NCI-H1417 treated with DMSO at 0.1 percent for 48 hours (cell line): ENCODE measurements at places on chromosomes 12 and 14.

DNA sequence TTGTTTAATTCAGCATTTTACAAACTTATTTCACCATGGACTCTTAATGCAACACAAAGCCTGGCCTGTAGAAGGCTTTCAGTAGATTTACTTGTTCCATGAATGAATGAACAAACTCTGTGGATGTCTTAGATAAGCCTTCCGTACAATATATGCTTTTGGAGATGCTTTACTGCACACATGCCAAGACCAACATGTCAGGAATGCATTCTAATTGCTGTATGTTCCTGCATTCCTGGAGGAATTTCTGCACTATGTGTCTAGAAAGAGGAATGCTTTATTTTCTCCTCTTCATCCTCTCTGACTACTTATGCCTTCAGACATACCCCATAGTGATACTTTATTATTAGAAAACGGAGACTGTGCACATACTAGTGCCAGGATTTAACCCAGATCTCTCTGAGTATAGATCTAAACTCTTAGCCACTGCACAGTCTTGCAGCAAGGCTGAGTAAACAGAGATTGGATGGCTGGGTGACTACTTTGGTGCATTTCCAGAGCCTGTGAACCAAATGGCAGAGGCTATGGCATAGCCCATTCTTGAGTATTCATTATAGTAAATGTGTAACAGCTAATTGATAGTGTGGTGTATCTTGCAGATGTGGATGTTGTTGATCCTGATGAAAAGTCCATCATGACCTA lies 108.2 kb downstream of the SYNE2 start:
- DNase-seq, result no peak

DNA sequence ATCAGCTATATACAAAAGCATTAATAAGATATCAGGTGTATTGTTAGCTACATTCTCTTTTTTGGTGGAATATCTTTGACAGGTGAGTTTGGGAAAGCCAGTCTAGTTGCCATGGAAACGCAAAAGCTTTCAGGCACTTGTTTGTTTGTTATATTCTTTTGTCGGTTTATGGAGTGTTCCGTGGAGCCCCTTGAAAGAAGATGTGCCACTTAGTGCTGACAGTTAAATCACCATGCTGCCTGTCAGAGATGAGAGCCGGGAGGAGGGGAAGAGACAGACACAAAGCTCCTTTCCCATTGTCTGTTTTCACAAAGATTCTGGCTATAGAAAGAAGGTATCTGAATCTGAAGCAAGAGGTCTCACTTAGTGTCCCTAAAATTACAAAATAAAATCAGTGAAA lies 170.8 kb downstream of the SNAPC1 start:
- DNase-seq, result no peak

GRCh38 chr14:61050417-61050816 lies 69.4 kb downstream of the SLC38A6 start:
- DNase-seq, result no peak

- no peak for DNase-seq
Observed at GRCh38 chr14:69741055-69741454, 25.9 kb upstream of the SRSF5 start.

- DNase-seq, result peak; percentile 38
Observed at GRCh38 chr14:105161309-105161708, 7.3 kb downstream of the JAG2 start.

DNA sequence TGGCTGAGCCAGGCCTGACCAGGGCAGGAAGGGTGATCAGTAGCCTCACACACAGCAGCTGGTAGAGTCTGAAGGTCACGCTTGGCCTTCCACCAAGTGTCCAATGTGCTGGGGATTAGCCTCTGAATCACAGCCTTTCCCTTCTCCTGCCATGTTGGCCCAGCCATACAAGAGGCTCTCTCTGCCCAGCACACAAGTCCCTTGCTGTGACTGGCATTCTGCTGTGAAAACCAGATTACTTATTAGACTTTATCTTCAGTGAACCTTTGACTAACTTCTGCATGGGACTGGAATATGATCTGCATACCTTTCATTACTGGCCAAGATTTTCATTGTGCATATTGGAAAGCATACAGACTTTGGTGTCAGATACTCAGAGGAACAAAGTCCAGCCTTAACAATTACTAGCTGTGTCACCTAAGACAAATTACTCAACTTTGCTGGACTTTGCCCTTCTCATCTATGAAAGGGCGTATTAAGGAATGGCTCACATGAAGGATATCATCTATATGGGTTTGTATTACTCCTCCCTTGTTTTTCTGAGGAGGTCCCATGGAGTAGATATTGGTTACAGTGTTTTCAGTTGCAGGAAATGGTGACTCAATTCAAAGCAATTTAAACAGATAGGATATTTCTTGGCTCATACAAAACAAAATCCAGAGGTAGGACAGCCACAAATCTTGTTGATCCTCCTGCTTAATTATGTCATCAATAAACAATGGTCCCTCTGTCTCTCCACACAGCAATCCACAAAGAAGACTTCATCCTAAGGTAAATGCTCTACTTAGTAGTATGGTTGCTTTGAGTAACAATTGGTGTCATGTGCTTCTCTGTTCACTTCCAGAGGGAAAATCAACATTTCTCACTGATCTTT lies 99.6 kb downstream of the DYRK2 start:
- no peak for DNase-seq

GRCh38 chr12:65659681-65660080 lies 164.6 kb upstream of the HMGA2 start:
- DNase-seq, result no peak

GRCh38 chr12:57160040-57160439 lies 12.6 kb upstream of the LRP1-AS start:
- no peak for DNase-seq

DNA sequence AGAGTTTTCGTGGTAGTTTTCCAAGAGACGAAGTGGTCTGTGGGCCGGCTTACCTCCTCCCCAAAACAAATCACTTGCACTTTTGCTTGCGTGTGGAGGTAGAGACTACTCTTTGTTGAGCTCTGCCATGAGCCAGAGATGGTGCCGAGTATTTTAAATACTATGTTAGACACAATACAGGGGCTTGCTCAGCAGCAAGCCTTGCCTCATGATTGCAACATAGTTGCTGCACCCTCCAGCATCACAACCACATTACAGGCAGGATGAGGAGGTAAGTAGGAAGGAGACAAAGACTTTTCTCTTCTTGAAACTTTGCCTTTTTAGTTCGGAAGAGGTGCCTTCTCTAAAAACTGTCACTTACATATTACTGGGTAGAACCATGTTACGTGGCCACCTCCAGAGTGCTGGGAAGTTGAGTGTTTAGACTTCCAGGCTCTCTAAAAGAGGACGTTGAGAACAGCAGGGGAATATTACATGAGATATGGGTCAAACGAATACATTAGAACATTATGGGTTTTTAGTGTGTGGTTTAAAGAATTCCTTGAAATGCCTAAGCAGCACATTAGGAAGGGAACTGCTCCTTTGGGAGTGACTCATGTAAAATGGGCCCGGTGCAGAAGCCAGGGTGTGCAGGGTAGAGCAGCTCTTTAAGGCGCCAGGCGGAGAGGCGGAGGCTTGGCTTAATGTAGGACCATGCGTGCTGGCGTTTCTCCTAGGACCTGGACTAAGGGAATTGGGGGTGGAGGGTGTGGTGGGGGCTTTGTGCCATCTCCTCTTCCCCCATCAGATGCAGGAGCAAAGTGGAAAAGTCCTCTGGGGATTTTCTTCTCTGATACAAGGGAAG lies 110.6 kb upstream of the PRMT8 start:
- DNase-seq, result no peak

- DNase-seq, result no peak
Observed at GRCh38 chr12:49015196-49015595, 3.4 kb downstream of the PRKAG1 start.

- DNase-seq, result no peak
Observed at GRCh38 chr14:44204061-44204835, 302.8 kb downstream of the FSCB start.

DNA sequence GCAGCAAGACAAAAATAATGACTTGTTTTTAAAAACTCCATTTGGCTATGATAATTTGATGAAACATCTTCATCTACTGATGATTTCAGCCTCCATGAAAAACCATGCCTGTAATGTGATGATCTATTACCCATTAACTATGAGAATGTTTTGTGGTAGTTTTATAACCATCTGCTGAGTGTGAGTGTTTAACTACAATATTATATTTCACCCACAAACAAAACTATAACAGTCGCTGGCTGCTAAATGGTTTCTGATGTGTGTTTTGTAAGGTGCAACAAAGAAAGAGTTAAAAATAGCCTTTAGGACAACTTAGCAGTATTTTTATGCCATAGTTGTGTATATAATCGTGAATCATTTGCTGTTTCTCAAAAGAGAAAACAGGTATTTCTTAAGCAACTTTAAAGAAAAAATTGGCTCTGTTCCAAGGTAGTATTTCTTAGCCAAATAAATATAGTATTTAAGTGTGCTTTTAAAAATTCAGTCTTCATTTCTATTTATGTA lies 4.9 kb downstream of the PTHLH start:
- DNase-seq, result no peak

GRCh38 chr12:124694250-124694649 lies 126.8 kb upstream of the NCOR2 start:
- no peak for DNase-seq

- DNase-seq, result no peak
Observed at GRCh38 chr12:53816360-53817020, 64.7 kb upstream of the CISTR start.

- no peak for DNase-seq
Observed at GRCh38 chr14:69464829-69465228, 19.7 kb upstream of the PLEKHD1 start.

DNA sequence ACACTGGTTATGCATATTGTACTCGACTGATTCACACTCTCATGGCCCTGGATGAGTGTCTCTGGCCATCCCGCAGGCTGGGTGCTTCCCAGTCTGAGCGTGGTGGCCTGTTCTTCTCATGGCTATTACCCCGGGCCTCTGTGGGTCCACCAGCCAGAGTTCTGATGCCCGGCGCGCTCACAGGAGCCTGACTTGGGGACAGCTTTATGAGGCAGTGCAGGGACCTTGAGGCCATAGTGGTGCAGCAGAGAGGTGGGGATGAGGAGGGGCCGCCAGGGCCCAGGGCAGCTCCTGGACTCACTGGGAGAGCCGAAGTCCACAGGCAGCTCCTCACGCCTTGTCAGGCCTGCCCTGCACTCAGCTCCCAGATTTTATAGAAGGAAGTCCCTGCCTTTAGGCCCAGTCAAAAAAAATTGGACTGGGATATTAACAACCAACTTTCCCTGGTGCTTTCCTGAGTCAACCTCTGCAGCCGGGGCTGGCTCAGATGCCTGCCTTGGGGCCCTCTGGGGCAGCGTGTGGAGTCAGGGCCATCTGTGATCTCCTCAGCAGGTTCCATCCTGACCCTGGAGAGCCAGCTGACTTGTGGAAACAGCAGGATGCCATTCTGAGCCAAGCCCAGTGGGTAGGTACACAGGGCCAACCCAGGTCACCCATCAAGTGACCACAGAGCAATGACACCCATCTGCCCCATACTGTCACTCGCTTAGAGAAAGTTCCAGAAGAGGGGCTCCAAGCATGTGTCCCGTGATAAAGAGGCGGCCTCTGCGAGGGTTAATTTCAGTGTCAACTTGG lies 89.4 kb upstream of the DIO3 start:
- DNase-seq, result no peak

DNA sequence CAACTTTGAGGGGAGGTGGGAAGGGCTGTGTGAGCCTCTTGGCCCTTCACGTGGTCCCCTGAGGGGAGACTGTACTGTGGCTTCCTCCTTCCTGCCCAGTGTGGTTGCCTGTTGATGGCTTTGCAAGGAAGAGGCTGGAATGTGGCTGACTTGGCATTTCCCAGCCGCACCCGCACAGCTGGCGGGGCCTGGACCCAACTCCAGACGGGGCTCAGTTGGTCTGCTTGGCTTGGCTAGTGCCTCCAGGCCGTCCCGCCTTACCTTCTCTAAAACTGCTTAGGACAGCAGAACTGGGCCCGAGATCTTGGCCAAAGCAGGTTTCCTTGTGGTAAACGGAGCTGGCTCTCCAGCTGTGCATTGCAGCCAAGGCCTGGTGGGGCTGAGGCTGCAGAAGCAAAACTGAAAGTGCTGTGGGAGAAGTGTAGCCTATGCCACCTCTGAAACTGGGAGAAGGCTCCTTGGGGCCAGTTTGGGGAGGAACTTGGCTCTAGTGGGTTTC lies 139.5 kb downstream of the SMOC1 start:
- DNase-seq, result no peak

- no peak for DNase-seq
Observed at GRCh38 chr12:119749666-119750065, 81.7 kb downstream of the PRKAB1 start.

GRCh38 chr12:122121745-122122144 lies 43.2 kb downstream of the MLXIP start:
- no peak for DNase-seq

DNA sequence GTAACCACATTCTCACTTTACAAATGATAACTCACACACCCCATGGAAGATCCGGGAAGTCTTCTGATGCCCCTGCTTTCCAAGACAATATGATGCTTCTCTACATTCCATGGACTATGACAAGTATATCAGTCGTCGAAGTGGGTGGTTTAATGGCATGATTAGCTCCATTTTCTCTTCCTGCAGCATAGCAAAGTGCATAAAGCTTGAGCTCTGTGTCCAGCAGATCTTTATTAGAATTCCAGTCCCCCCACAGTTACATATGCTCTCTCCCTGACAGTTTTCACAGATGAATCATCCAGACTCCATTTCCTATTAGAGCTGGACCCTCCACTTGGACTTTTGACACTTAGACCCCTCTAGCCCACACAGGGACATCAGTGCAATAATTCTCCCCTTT lies 174.9 kb downstream of the BCAT1 start:
- no peak for DNase-seq

GRCh38 chr12:19191089-19191488 lies 61.6 kb downstream of the PLEKHA5 start:
- no peak for DNase-seq
